Panc1 (cell line): ENCODE measurements at places on chromosomes 1 and 21. TPM values are rescaled to one million over a fixed set of nuclear protein-coding genes. Genes with fewer than 3 reads are reported as not detected.

The CRABP2 gene
- total RNA-seq = 1,115 TPM

DNA sequence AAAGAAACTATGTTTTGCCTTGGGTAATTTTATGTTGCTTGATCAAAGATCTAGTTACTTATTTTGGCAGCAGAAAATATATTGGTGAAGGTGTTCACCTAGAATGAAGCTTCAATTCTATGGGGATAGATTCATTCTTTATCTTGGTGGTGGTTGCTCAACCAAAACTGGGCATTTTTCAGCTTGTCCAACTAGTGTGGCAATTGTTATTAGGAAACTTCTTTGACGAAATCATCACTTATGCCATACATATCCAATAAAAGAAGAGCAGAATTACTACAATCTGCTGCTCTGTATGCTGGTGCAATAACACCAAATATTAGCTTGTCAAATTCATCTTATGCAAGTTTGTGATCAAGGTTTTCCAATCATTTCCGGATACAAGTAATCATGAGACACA lies 26.8 kb upstream of the TMPRSS15 start:
- no peak for DNase-seq

GRCh38 chr1:99675994-99676393 lies 30.1 kb downstream of the PALMD start:
- no peak for DNase-seq

DNA sequence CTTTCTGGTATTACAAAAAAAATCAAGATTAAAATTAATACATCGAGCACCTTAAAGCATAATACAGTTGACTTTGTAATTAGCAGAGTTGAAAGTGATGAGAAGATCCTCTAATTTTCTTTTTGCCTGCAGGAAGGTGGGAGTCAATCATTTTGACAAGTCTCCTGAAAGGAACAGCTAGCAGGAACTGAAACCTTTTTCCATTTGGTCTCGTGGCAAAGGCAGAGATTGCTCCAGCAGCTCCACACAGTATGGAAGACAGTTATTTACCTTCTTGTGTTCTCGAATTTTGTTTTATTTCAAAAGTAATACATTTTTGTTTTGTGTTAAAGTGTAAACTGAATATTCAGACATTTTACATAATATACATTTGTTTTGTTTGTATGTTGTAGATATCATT lies 7.7 kb downstream of the S100PBP start:
- DNase-seq = no peak

DNA sequence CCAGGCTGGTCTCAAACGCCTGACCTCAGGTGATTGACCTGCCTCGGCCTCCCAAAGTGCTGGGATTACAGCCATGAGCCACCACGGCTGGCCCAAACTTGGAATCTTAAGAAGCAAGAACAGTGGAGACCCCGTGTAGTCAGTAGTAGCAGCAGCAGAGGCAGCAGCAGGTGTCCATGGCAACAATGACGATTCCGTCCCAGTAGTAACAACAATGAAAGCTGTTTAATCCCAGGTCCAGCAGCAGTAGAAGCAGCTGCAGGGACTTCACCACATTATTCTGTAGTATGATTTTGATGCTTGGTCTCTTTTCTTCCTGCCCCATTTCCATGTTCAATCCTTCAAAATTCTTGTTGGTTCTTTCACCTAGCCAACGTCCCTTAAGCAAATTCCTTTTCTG lies 69.6 kb upstream of the KCTD3 start:
- DNase-seq = no peak

- no peak for DNase-seq
Measured at GRCh38 chr1:20290624-20291597, at the start of gene VWA5B1. VWA5B1 (plus strand) TSS chr1:20290875; CDS start chr1:20310602, 19,727 bp downstream.

The VTCN1 gene
- not detected for total RNA-seq

The FHAD1 gene
- 0.23 TPM for total RNA-seq

The KPNA6 gene
- total RNA-seq = 116 TPM

The AIRE gene
- not detected for total RNA-seq

GRCh38 chr1:7726623-7727022 lies 44.5 kb upstream of the VAMP3 start:
- no peak for DNase-seq

GRCh38 chr21:42526379-42526727 lies 12.7 kb downstream of the SLC37A1 start:
- DNase-seq = no peak

- no peak for DNase-seq
Measured at GRCh38 chr1:154223621-154224020, 2.9 kb downstream of the UBAP2L start.

GRCh38 chr21:46667741-46668380 lies 32.4 kb downstream of the PRMT2 start:
- no peak for DNase-seq

GRCh38 chr1:62076286-62076685 lies 118.4 kb upstream of the L1TD1 start:
- peak; percentile 12 for DNase-seq

The CD101 gene
- total RNA-seq = not detected

- DNase-seq = no peak
Measured at GRCh38 chr1:241499910-241500309, 19.6 kb downstream of the FH start.

The NPL gene
- total RNA-seq = 0.90 TPM

DNA sequence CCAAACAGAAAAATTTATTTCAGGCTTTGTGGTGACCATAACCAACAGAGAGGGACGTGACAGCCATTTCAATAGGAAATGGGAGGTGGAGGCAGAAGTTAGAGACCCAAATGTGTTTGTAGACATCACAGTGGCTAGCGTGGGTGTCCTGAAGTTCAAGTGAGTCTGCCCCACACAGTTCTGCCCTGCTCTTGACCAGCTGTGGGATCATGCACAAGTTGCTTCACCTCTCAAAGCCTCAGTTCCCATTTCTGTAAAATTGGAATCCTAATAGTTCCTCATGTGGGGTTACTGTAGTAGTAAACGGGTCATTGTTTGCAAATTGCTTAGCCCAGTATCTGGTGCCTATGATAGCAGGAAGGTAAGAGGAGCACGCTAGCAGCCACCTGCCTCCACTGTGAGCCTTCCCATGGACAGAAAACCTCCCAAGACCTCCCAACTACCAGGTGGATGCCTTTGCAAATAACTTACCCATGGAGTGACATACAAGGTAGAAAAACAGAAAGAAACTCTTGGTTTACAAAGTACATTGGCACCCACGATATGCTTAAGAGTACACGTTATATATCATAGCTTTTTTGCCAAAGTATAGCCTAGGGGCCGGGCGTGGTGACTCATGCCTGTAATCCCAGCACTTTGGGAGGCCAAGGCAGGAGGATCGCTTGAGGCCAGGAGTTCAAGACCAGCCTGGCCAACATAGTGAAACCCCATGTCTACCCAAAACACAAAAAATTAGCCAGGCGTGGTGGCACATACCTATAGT lies 29.1 kb downstream of the FHAD1 start:
- DNase-seq = no peak

The KCNJ6 gene
- total RNA-seq = not detected

- no peak for DNase-seq
Measured at GRCh38 chr1:21605964-21606705, 63.0 kb downstream of the RAP1GAP start.

DNA sequence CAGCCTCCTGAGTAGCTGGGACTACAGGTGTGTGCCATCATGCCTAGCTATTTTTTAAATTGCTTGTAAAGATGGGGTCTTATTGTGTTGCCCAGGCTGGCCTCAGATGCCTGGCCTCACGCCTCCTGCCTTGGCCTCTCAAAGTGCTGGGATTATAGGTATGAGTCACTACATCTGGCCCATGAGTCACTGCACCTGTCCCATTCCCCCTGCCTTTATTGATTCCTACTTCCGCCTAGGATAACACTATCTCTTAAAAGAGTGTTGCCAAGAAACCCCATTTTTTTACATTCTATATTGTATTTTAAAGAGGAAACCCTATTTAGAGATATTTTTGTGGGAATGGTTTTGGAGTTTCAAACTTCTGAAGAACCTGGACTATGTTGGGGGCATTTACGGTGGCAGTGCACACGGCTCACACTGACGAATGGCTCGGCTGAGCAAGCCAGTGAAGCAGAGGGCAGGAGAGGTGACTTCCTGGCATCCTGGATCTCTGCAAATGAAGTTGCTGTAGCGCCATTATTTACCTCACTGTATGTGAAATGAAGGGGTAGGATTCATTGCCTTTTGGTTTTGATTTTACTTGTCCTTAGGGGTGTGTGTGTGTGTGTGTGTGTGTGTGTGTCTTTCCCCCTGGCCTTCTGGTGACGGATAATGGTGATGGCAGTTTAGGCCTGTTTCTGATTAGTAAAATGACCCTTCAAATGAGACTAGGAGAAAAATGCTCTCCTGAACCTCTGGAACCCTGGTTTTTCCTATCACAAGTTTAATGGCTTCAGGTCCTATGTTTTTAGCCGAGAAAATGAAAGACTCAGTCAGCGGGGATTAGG lies 22.5 kb downstream of the KIF26B start:
- no peak for DNase-seq

The CD48 gene
- 0.67 TPM for total RNA-seq

The KDM1A gene
- 120 TPM for total RNA-seq

GRCh38 chr1:109060707-109061106 lies 15.1 kb downstream of the TAF13 start:
- DNase-seq = no peak

The MYCL gene
- 2.0 TPM for total RNA-seq

DNA sequence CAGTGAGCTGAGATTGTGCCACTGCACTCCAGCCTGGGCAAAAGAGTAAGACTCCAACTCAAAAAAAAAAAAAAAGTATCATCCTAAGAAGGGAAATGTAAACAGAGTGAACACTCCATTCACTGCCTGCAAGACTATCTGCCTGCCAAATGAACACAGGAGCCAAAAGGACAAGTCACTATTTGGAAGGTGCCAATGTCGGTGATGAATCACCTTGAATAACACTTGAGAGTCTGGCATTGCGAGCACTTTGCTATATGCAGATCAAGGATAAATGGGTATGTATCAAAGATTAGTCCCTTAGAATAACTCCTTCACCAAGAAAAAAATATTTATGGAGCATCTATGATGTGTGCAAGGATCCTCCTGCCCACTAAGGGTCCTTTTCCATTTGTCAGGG lies 6.6 kb downstream of the UBR4 start:
- DNase-seq = peak; percentile 56

DNA sequence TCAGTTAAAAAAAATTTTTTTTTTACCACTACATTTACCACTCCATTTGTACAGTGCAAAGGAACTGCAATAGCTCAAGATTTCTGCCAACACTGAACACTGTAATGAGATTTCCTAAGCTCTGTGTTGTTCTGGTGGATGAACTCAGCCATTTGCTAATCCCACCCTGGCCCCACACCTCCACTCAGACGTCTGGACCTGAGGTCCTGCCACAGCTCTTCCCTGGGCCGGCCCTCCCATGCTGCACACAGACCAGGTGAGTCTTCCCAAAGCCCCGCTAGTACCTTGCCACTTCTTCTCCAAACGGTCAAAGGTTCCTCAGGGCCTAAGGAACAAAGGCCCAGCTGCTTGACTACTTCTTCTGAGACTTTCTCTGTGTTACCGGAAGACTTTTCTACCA lies 56.4 kb downstream of the SLC45A1 start:
- no peak for DNase-seq

- no peak for DNase-seq
Measured at GRCh38 chr1:104720741-104721140, 971.0 kb downstream of the AMY1C start.

DNA sequence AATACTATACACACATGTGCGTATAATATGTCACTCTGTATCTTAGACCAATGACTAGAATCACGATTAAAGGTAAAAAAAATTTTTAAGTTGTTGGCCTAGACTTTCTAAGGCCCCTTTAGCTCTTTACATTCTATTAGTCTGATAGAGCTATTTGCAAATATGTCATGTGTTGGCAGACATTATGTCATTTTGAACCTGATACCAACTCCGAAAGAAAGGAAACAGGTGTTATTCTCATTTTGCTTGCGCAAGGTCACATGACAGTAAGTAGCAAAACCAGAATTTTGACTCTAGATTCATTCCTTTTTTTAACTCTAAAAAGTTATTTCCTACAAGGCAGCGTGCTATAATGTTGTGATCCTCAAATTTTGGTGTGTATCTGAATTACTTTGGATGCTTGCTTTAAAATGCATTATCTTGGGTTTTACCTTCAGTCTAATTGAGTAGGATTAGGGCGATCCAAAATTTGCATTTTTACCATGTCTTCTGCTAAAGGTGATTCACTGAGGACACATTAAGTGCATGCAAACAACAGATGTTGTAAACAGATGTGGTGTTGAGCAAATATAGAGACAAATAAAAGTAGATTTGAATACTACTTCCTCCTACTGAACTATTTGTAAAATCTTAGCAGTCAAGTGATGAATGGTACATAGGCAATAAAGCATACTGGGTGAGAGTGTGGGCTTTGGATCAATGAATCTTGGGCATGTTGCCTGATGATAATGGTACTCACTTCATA lies 63.5 kb upstream of the KIAA1614 start:
- DNase-seq = no peak
